ENCODE measurements at places on chromosomes 7 and 10.
A peak's percentile ranks its signal among the peaks of the same experiment; 100 is the strongest.

DNA sequence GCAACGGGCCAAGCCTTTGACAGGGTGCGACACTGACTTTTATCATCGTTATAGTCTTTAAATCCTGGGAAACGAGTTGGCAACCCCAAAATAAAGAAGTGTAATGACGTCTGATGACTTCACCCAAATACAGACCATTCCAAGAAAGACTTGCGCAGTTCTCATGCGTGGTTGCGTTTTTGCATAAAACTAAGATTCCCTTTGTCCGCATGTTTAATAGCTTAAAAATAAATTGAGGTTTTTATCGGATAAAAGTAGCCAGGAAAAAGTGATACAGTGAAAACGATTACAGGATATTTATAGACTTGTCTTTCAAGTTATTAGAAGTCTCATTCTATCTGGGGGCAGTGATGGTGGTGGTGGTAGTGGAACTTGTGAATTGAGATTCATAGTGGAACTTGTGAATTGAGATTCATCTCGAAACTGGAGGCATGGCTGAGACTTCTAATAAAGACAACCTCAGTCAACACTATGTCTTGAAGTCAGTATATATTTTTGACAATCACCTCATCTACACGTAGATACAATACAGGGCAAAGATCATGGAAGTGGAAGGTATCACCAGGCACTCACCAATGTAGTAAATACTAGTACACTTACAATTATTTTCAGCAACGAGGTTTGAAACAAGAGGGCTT, 1.2 kb upstream of the NAMPT start:
- DNase-seq, result peak; percentile 88

DNA sequence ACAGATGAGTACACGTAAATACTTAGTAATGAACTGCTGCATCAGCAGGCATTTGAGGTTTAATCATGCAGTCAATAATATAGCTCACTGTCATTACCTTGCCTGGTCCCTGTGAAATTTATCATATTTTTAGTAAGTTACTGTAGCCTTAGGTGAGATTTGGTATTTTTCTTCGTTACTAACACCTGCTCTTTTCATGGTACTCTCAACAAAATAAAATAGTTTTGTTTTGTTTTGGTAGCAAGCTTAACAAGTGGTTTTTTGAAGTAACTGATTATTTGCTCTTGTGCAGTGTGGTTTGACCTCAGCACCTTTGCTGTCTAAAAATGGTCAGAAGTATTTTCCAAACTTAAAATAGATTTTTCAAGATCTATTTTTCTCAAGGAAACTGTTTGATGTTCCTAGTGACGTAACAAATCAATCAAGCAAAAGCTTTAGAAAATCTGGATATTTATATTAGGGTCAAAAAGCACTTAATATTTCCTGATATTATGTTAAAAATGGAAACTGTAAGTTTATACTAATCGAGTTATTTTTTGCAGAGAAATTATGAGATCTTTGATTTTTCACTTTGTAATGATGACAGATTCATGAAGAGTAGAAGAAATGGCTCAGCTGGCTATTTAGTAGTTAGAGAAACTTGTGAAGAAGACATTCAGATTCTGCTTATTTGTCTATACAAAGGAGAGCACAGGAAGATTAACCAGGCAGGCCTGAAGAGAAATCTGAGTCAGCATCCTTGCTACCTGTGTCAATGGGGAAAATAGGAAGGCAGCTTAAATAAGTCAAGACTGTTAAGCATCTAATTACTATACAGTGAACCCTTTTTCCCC, 21.0 kb upstream of the RPA3 start:
- DNase-seq, result no peak

- no peak for DNase-seq
These were observed 490.0 kb downstream of the GATA3 start for GRCh38 chr10:8544500-8544899.

DNA sequence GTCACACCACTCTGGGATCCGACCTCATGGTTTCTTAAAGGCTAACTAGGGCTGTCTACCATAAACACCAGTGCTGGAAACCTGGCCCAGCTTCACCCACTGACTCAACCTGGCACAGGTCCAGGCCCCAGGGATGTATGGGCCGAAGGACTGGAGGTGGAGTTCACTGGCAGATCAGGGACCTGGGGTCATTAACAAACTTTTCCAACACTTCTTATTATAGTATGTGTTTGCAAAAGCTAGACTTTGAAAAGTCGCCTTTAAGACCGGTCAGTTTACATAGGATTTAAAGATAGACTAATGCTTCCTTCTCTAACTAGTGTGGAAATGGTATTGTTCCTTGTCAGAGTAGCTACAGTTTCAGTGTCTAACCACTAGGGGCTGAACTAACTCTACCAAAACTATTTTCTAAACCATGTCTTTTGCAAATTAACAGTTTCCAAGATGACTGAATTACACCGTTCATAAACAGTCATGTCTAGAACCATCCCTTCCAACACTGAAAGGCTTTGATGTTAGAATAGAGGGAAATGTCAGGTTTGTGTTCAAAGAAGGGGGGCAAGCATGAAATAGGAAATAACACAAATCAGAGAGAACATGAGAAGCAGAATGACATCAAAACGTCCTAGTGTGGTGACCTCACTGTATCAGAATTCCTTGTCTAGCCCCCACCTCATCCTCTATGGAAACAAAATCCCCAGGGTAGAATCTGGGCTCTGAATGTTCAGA, 29.7 kb downstream of the STN1 start:
- DNase-seq, result peak; percentile 69

DNA sequence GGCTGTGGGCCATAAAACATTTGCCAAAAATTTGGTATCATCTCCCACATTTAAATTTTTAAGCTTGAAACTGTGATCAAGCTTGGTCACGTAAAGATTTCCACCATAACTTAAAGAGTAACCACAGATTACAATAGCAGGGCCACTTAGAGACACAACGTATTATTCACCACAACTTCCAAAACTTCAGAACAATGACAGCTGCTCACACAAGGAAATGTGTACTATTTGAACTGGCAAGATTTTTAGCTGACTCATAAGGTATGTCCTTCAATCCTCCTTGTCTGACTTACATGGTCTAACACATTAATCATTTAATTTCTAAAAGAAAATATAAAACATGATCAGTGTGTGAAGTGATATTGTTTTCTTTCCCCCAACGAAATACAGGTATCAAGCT, 234.5 kb downstream of the PARD3 start:
- no peak for DNase-seq

- no peak for DNase-seq
These were observed 16.9 kb upstream of the GPR146 start for GRCh38 chr7:1027242-1028043.

DNA sequence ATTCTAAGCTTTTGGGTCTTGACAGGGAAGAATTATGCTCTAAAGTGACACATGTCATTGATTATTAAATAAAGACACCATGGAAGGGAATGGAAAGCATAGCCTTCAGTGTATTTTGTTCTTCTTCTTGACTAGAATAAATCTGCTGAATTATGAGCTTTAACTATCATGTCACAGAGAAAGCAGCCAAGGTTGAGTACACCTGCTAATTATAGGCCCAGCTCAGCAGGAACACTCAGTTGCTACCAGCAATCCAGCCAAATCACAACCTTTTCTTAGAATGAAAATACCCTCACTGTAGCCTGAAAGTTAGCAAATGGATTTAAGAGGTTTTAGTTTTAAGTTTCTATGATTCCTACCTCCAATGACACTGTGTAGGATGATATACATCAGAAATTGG, 225.3 kb upstream of the RHOBTB1 start:
- no peak for DNase-seq

GRCh38 chr7:42283553-42283952, 46.5 kb upstream of the GLI3 start:
- DNase-seq, result no peak

- peak; percentile 7 for DNase-seq
These were observed 233.6 kb downstream of the PRPF18 start for GRCh38 chr10:13820119-13820963.

DNA sequence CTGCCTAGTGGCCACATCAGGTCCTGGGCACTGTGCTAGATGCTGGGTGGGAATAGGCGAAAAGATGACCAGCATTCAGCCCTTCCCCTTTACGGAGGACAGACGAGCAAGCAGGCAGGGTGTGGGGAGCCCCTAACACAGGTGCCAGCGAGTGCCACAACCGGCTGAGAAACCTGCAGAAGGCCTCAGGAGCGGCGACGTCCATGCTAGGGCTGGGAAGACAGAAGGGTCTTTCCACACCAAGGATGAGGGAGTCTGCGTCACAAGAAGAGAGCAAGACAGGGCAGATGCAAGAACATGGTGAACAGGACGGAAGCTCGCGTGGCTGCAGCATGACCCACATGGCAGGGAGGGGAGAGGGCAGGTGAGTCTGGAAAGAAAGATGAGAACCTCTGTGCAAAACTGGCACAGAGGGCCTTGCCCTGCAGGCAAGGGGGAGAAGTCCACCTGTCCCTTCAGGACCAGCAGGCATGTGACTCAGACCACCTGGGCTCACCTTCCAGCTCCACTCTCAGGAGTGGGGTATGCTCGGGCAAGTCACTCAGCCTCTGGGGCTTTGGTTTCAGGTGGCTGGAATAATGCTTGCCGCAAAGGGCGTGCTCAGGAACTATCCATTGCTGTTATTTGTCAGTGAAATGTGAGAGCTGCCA, 36.6 kb downstream of the KCNH2 start:
- DNase-seq, result no peak

- no peak for DNase-seq
These were observed 26.6 kb upstream of the SDHAF3 start for GRCh38 chr7:97090761-97091353.

- DNase-seq, result no peak
These were observed 991.8 kb upstream of the PHF14 start for GRCh38 chr7:9981742-9982349.

DNA sequence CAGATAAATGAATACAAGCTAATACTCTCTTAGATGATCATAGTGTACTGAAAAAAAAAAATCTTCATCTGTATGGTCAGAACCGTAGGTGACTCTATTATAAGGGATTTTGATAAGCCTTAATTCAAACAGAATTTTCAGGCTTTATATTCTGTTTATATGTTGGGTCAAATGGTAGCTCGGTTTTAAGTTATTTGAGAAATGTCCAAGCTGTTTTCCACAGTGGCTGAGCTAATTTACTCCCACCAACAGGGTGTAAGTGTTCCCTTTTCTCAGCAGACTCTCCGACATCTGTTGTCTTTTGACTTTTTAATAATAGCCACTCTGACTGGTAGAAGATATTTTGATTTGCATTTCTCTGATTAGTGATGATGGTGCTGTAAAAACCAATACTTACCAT, 328.8 kb upstream of the MAGI2 start:
- DNase-seq, result no peak

GRCh38 chr7:48419401-48419800, 248.1 kb downstream of the ABCA13 start:
- DNase-seq, result no peak

GRCh38 chr10:44951576-44952226, 7.9 kb upstream of the RASSF4 start:
- no peak for DNase-seq

- DNase-seq, result no peak
These were observed 671 bp upstream of the PAPSS2 start for GRCh38 chr10:87658858-87659555.

GRCh38 chr7:84336766-84337165, 142.2 kb upstream of the SEMA3A start:
- no peak for DNase-seq

DNA sequence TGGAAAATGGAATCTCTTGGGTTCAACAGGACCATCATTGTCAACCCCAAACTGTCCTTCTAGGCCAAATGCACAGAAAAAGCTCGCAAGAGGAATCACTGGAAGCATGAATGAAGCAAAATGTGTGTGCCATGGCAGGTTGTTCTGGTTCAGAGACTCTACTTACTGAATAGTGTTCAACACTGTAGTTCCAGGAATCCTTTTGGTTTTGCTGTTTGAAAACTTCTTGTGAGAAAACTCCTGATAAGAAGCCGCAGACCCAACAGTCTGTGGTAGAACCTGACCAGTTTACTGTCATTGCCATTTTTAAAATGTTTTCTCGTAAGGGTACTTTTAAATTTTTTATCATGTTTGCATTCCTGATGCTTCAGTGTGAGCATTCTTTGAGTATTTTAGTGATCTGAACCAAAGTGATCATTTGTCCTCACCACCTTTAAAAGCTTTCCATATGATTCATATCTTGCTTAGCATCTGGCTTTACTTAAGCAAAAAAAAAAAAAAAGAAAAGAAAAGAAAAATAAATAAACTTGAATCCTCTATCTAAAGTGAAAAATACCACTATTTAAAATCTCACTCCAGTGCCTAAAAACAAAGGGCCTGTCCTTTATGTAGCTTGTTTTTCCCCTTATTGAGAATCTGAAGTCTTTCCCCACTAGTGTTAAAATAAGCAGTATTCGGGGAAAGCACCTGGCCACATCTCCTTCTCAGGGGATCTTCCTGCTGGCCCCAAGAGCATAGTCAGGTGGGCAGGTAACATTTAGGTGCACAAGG, 92.4 kb downstream of the WNT2 start:
- no peak for DNase-seq

DNA sequence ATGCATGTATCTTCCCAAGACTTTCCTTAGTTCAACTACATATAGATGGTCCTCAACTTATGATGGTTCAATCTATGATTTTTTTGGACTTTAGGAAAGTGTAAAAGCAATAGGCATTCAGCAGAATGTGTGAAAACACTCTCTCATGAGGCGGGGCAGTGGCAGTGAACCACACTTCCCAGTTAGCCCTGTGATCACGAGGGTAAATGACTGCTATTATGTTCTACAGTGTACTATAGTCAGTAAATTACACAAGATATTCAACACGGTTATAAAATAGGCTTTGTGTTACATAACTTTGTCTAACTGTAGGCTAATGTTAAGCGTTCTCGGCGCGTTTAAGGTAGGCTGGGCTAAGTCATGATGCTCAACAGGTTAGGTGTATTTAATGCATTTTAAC, 169.3 kb downstream of the AMPH start:
- DNase-seq, result no peak

DNA sequence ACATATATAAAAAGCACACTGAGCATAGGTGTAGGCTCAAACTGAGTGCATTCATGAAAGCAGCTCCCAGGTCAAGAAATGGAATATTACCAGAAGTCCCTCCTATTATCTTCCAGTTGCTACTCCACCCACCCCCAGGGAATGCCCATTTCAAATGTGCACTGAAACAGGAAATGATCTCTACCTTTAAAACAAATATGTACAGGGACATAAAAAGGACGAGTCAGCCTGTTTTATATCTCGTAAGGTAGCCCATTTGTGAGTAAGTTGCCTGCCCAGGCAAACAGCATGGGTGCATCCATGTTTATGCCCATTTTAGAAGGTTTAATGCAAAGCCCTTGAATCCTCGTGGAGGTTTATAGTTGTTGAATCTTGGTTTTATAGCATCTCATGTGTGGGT, 10.4 kb downstream of the FFAR4 start:
- DNase-seq, result no peak

DNA sequence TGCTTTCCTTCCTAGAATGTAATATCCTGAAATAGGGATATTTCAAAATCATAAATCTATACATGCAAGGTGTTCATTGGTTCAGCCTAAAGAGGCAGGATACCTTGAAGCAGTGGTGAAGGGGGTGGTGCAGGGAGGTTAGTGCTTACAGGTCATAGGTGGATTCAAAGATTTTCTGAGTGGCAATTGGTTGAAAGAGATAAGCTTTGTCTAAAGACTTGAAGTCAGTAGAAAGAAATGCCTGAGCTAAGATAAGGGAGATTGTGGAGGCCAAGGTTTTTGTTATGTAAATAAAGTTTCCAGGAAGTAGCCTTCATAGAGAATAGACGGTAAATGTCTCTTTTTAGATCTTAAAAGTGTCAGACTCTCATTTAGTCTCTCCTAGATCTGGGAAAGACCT, 741.2 kb upstream of the ZWINT start:
- DNase-seq, result no peak

- DNase-seq, result no peak
These were observed 118.7 kb upstream of the GDF10 start for GRCh38 chr10:47181052-47181849.

- no peak for DNase-seq
These were observed 206.1 kb upstream of the CELF2 start for GRCh38 chr10:10811562-10811961.

All from activated CD4-positive, alpha-beta T cell treated with anti-CD3 and anti-CD28 coated beads, Interleukin-10, Interleukin-2, amounts not matched to agents 100 ng/mL and 50 ng/mL, durations not matched to agents 16 hours and 8 hours (primary cell).